ENCODE measurements at places on chromosomes 1 and 21.

- no peak for DNase-seq
These were observed 45.9 kb downstream of the FAAP20 start for GRCh38 chr1:2148691-2149090.

DNA sequence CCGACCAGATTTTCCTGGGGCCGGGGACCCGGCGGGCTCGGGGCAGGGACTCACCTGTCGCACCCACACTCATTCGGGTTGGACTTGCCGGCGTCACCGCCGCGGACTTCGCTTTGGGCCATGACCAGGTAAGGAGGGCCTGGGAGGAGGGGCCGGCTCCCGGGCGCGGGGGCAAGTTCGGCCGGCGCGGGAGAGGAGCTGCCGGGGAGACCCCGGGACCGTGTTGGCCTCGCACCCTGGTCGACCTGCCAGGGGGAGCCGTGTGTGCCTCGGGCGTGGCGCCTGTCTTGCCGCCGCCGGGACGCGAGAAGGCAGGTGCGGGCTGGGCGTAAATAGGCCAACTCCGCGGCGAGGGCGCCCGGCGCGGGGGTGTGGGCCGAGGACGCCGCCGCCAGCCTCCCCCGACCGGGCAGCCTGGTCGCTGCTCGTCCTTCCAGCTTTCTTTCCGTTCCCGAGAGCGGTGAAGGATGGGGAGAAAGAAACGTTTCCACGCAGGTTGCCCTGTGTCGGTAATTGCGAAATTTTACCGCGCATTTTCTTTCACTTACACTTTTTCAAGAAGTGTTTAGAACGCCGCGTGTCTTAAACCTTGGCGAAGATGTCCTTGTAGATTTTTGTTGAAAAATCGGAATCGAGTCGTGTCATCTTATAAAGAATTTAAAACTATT is 558 bp downstream of the USP1 start:
- DNase-seq: peak; percentile 46

DNA sequence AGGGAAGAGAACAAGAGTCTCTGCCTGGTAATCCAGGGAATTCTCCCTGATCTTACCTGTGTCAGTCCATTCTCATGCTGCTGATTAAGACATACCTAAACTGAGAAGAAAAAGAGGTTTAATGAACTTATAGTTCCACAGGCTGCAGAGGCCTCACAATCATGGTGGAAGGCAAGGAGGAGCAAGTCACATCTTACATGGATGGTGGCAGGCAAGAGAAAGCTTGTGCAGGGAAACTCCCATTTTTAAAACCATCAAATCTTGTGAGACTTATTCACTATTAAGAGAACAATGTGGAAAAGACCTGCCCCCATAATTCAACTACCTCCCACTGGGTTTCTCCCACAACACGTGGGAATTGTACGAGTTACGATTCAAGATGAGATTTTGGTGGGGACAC is 34.2 kb upstream of the LRRC8B start:
- no peak for DNase-seq

DNA sequence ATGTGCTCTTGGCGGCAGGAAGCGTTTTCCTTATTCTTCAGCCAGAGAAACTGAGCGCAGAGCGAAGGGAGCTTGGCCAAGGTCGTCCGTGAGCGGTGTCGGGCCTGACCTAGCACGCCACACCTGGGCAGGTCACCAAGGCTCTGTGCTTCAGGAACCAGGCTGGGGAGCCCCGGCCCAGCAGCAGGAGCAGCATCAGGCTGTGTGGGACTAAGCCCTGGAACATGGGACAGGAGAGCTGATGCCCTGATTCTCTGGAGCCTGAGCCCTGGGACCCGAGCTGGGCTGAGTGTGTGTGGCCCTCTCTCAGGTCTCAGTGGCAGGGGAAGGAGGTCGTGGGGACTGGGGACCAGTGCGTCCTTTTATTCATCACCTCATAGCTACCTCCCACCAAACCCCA is 65.2 kb upstream of the ABCG1 start:
- no peak for DNase-seq

DNA sequence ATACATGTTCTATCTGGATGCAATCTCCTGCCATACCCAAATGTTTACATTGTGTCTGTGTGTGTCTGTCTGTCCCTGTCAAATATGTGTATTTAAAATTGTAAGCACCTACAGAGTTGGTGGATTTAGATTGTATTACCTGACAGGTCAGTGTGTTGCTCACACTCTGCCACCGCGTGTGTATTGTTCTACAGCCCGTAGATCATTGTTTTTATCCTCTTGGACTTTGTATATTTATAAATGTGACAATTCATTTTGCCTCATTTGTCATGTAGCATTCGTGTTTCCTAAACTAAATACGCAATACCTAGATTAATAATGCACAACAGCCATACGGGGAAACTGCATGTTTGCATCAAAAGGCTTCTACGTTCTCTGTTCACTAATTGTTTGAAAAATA is 634 bp downstream of the ALG14 start:
- DNase-seq: peak; percentile 15

DNA sequence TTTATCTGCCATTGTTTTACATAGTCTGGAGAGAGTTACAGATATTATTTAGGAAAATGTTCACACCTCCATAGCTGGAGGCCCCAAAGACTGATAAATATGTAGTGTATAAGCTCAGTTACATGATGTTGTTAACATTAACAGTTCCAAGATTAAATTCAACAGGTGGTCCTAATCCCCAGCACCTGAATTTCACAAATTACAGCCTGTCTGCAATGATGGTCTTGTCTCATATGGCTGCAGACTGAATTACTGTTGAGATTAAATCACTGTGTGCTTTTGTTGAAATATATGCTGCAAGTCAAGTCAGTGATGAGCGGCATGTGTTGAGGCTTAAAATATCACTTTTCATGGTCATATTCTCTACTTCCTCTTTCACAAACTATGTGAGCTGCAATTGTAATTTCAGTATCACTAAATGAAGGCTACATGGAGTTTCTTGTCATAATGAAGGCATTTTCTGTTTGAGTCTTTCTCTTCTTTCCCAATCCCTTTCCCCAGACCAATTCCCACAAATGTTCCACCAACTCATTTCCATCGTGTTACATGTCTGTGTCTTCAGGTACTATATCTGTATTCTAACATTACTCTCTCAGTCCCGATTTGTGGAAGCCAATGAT is 4.2 kb downstream of the ST6GALNAC5 start:
- DNase-seq: no peak

- no peak for DNase-seq
These were observed 36.8 kb upstream of the PPP1R15B start for GRCh38 chr1:204448344-204448964.

- DNase-seq: no peak
These were observed 8.0 kb upstream of the MEX3A start for GRCh38 chr1:156090138-156090839.

GRCh38 chr1:42172381-42173133 is 8.0 kb upstream of the GUCA2A start:
- DNase-seq: peak; percentile 55

- no peak for DNase-seq
These were observed 8.4 kb upstream of the GPR153 start for GRCh38 chr1:6269296-6269695.

DNA sequence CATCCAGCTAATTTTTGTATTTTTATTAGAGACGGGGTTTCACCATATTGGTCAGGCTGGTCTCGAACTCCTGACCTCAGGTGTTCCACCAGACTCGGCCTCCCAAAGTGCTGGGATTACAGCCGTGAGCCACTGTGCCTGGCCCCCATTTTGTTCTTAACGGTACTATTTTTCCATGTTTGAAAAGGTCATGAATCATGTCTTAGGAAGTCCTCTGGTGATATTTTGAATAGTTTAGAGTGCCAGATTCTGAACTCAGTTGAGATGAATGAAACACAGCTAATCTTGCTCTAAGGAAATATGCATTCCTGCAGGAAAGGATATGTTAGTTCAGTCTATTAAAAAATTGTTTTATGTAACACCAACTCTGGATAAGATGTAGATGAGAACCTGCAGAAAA is 62.6 kb upstream of the ATP2B4 start:
- DNase-seq: no peak

- no peak for DNase-seq
These were observed 128.5 kb upstream of the KCNK2 start for GRCh38 chr1:214953901-214954616.

- DNase-seq: peak; percentile 88
These were observed 60.9 kb upstream of the C1orf105 start for GRCh38 chr1:172359491-172359999.

GRCh38 chr1:21503706-21504377 is 5.4 kb upstream of the ALPL start:
- no peak for DNase-seq

DNA sequence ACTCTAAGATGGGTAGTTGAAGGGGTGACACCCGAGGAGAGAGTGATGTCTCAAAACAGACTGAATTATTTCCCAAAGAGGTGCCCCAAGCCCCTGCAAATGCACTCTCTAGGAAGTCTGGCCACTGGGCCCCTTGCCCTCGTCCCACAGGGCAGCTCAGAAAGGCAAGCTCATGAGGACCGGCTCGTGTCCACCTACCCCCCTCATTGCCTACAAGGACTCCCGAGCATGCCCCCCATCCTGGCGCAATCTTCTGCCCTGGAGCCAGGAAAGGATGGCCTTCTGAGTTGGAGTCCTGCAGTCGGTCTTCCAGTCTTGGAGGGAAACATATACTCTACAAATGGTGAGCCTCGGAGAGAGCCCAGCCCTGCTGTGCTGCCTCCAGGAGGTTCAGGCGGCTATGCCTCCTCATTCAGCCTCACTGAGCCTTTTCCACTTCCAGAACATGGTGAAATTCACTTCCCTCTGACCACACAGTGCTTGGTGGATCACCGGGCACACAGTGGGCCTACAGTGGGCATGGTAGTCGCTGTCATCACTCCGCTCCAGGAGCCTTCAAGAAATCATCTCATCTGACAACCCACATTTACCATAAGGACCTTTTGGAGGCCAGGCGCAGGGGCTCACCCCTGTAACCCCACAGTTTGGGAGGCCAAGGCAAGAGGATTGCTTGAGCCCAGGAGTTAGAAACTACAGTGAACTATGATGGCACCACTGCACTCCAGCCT is 5.8 kb upstream of the WNT3A start:
- no peak for DNase-seq

- DNase-seq: no peak
These were observed 26.9 kb upstream of the C1orf21 start for GRCh38 chr1:184359909-184360308.

DNA sequence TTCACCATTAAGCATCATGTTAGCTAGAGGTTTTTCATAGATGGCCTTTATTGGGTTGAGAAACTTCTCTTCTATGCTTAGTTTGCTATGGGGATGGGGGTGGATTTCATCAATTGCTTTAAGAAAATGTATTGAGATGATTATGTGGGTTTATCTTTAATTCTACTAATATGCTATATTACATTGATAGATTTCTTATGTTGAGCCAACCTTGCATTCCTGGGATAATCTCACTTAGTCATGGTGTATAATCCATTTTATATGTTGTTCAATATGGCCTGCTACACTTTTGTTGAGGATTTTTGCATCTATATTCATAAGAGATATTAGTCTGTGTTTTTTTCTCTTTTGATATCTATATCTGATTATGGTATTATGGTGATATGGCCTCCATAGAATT is 70.7 kb downstream of the MAP3K7CL start:
- DNase-seq: no peak

- DNase-seq: no peak
These were observed 255.5 kb downstream of the KCNJ6 start for GRCh38 chr21:37660709-37661108.

DNA sequence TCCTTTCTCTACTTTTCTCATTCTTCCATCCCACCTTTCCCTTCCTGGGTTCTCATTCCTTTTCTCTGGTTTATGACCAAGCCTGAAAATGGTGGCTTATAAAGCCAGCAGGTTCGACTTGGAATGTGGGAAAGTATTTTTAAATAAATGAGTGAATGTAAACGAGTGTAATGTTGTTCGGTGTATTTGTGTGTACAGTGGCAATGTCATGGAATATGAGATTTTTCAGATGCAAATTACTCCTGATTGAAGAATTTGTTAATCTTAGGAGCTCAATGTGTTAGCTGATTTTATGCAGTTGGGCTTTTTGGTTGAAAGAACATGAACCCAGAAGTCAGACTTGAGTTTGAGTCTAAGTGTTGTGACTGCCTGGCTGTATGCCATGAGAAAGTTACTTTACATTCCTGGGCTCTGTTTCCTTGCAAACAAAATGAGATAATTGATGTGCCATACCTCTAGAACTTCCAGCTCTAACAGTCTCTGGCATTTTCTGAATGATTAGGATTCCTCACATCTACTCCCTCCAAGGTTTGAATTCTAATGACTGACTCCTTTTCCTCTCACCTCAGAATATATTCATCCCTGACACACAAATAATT is 6.6 kb downstream of the SGIP1 start:
- peak; percentile 55 for DNase-seq

- DNase-seq: peak; percentile 78
These were observed 51.8 kb downstream of the EDN2 start for GRCh38 chr1:41432481-41433280.

DNA sequence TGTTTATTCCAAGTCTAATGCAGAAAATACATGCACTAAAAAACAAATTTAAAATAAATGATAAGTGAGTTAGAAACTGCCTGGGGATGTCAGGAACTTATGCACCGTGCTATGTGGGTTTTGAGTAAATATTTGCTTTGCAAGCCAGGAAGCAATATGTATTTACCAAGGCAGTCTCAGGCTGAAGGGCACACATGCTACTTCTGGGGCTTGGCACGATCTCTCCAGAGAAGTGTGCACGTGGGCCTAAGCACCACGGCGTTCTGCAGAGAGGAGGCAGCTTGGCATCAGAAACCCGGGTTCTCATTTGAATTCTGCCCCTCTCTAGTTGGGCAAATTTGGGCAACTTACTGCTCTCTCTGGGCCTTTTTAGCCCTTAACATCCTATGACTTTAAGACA is 72.6 kb upstream of the ROR1 start:
- peak; percentile 58 for DNase-seq

- DNase-seq: no peak
These were observed 12.1 kb downstream of the ARHGEF11 start for GRCh38 chr1:157033357-157033876.

DNA sequence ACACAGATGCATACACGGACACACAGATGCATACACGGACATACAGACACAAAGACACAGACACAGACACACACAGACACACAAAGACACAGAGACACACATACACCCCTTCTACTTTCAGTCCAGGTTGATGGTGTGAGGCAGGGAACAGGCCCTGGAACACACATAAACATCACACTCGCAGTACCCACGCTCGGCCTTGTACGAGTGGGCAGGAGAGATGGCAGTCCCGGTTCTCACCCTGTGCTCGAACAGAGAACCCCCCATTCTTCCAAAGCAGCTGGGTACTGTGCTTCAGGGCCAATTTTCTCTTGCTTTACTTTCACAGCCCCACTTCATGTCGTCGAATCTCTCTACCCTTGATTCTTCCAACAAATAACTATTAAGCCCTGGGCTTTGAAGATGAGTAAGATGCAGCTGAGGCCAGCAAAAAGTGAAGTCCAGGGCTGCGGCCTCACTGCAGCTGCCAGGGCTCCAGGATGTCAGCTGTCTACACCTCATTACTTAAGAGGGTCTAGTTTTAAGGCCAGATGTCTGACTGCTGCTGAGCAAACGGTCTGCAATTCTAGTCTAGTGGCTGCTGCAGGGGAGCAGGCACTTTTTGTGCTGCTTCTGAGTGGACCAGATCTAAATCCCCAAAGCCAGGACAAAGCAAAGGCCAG is 90.1 kb downstream of the PGBD5 start:
- DNase-seq: peak; percentile 46

GRCh38 chr1:246005067-246005466 is 502.0 kb downstream of the SMYD3 start:
- DNase-seq: no peak

GRCh38 chr1:102047724-102048123 is 51.0 kb upstream of the OLFM3 start:
- no peak for DNase-seq

Data from lung (tissue), 17 donors.